ENCODE measurements at places on chromosomes 2 and 18. TPM values are rescaled to one million over a fixed set of nuclear protein-coding genes. Genes with fewer than 3 reads are reported as not detected.

Gene SERPINB4
- total RNA-seq = not detected

Gene PDE11A
- total RNA-seq = not detected

Gene GALNT3
- not detected for total RNA-seq

Gene PTPRN
- total RNA-seq = 1.9 TPM

Gene SERPINB2
- total RNA-seq = not detected

Gene TMEM214
- 43.7 TPM for total RNA-seq

Gene ADRA2B
- total RNA-seq = 0.16 TPM

Gene UNC50
- 37.5 TPM for total RNA-seq

Gene CIDEA
- total RNA-seq = not detected

Gene ERBB4
- total RNA-seq = not detected

Gene TDRD15
- not detected for total RNA-seq

Gene DSC3
- total RNA-seq = 12.2 TPM

Gene MYL12B
- 537 TPM for total RNA-seq

Gene FBLN7
- 10.8 TPM for total RNA-seq

Gene DPYSL5
- total RNA-seq = not detected

Gene TUBA3E
- total RNA-seq = not detected

Gene GIGYF2
- 48.4 TPM for total RNA-seq

Gene RPS27A
- 1,586 TPM for total RNA-seq
